ENCODE measurements at places on chromosomes 2 and 18.

DNA sequence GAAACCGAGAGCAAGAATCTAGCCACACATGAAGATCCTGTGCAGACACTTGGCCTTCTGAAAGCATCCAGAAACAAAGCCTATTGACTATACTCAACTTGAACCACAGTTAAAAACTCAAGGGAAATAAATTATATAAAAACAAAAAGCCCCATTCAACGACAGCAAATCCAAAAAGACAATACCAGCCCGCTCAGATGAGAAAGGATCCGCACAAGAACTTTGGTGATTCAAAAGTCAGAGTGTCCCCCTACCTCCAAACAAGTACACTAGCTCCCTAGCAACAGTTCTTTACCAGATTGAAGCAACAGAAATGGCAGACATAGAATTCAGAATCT, 163.2 kb downstream of the WDPCP start:
- no peak overlapping the region for H3K27ac ChIP-seq
- no peaks in the 10 kb centered on the region for H3K27me3 ChIP-seq
- DNase-seq, result no peak
- H3K4me1 ChIP-seq, result peaks cover 6% of the 10 kb centered on the region
- H3K36me3 ChIP-seq, result peaks cover 3% of the 10 kb centered on the region

GRCh38 chr18:45566025-45566740, 49.1 kb upstream of the SLC14A2 start:
- H3K27me3 ChIP-seq, result peaks cover 38% of the 10 kb centered on the region
- H3K36me3 ChIP-seq, result no peaks in the 10 kb centered on the region

- H3K27me3 ChIP-seq, result peaks cover 19% of the 10 kb centered on the region
- H3K4me3 ChIP-seq, result no peak overlapping the region
- no peak overlapping the region for H3K27ac ChIP-seq
- H3K36me3 ChIP-seq, result no peaks in the 10 kb centered on the region
Observed at GRCh38 chr2:144501118-144501517, 18.8 kb downstream of the ZEB2 start.

GRCh38 chr2:239196474-239197021, 204.3 kb downstream of the HDAC4 start:
- H3K27ac ChIP-seq, result no peak overlapping the region
- H3K4me1 ChIP-seq, result peaks cover 10% of the 10 kb centered on the region
- no peak for DNase-seq
- no peaks in the 10 kb centered on the region for H3K36me3 ChIP-seq

GRCh38 chr2:20193185-20193584, 31.7 kb downstream of the SDC1 start:
- no peaks in the 10 kb centered on the region for H3K36me3 ChIP-seq
- H3K27ac ChIP-seq, result no peak overlapping the region
- no peak for DNase-seq
- H3K4me3 ChIP-seq, result no peak overlapping the region
- H3K27me3 ChIP-seq, result peaks cover 16% of the 10 kb centered on the region

- no peak overlapping the region for H3K4me3 ChIP-seq
- no peak overlapping the region for H3K27ac ChIP-seq
- no peak for DNase-seq
- H3K27me3 ChIP-seq, result no peaks in the 10 kb centered on the region
- H3K36me3 ChIP-seq, result no peaks in the 10 kb centered on the region
Observed at GRCh38 chr2:123746006-123746405, 279.1 kb upstream of the CNTNAP5 start.

DNA sequence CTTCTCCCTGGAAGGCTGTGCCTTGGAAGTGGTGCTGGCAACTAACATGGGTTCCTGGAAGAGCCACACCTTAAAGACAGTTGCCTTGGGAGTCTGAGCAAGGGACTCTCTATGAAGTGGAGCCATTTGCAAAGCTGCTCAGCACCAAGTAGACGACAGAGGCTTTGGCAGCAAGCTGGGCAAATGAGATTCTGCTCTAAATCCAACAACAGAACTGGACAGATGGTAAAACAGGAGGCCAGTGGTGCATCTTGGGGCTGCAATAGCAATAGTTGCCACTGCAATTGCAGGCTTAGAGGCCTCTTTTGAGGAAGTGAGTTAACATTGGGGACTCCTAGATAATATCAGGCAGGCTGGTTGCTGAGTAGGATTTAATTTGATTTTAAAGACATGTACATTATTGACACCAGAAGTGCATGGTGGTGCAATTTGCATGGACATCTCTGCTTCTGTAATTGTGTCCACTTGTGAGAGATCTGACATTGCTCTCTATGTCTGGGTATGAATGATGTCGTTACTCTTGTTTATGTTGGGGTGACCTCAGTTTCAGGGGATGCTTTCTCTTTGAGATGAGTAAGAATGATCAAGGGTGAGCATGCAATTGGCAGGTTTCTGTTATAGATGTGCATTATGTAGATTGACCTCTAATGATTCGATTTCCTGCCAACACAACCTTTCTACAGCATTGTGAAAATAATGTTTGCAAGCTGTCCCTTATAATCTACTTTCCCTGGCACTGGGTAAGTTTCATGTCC, 568.3 kb upstream of the MEX3C start:
- DNase-seq, result no peak
- H3K27ac ChIP-seq, result no peak overlapping the region
- H3K4me3 ChIP-seq, result no peak overlapping the region
- H3K4me1 ChIP-seq, result no peaks in the 10 kb centered on the region
- no peaks in the 10 kb centered on the region for H3K27me3 ChIP-seq
- no peaks in the 10 kb centered on the region for H3K36me3 ChIP-seq

- peaks cover 28% of the 10 kb centered on the region for H3K27me3 ChIP-seq
- peaks cover 2% of the 10 kb centered on the region for H3K36me3 ChIP-seq
- no peak overlapping the region for H3K4me3 ChIP-seq
- DNase-seq, result no peak
- no peak overlapping the region for H3K27ac ChIP-seq
Observed at GRCh38 chr18:46587600-46587999, 69.4 kb downstream of the LOXHD1 start.

DNA sequence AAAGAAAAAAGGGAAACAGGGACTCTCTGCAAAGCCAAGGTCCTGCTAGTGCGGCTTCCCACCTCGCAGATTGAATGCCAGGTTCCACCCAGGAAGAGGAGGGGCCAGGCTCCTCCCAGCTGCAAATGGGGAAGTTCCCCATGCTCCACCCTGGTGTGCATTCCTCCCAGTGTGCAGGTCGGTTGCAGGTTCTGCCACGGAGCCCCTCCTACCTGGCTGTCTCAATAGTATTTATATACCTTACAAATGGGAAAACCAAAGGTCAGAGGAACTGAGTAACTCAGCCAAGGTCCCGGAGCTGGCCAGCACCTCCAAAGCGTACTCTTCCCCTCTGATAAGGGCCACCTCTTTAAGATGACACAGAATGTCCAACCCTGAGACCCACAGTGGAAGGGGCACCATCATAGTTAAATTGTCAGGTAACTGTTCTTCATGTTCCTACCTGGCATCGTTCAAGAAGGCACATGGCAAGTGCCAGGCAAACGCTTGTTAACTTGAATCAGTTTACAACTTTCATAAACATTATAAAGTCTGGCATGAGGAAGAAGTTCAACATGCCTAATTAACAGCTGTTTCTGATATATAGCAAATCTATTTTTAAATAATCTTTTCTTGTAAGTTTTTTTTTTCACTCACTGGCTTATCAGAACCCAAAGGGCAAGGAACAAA, 35.5 kb downstream of the POU3F3 start:
- peaks cover 32% of the 10 kb centered on the region for H3K27me3 ChIP-seq
- no peak overlapping the region for H3K4me3 ChIP-seq
- no peak for DNase-seq
- peaks cover 3% of the 10 kb centered on the region for H3K36me3 ChIP-seq
- H3K27ac ChIP-seq, result no peak overlapping the region

DNA sequence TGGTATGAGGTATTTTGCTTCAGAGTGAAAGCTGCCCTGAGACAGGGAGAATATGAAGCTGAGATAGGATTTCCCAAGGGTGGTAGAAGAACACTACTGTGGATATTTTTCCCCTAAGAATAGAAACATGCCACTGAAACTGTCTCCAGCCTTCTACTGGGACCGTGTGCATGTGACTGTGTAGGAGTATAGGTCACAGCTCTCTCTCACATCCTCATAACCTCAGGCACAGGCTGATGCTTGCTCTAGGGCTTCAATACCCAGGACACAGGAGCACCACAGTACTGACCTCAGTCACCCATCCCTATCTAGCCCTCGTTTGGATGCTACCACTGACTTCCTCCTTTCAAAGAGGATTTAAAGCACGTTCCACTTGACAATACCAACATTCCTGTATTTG, 67.2 kb downstream of the REV1 start:
- peaks cover 5% of the 10 kb centered on the region for H3K36me3 ChIP-seq
- H3K4me1 ChIP-seq, result peaks cover 5% of the 10 kb centered on the region
- no peak overlapping the region for H3K27ac ChIP-seq
- no peak overlapping the region for H3K4me3 ChIP-seq
- no peak for DNase-seq

GRCh38 chr2:235305678-235306077, 188.2 kb upstream of the AGAP1 start:
- no peak overlapping the region for H3K4me3 ChIP-seq
- peaks cover 39% of the 10 kb centered on the region for H3K27me3 ChIP-seq
- H3K4me1 ChIP-seq, result no peaks in the 10 kb centered on the region
- no peaks in the 10 kb centered on the region for H3K36me3 ChIP-seq

DNA sequence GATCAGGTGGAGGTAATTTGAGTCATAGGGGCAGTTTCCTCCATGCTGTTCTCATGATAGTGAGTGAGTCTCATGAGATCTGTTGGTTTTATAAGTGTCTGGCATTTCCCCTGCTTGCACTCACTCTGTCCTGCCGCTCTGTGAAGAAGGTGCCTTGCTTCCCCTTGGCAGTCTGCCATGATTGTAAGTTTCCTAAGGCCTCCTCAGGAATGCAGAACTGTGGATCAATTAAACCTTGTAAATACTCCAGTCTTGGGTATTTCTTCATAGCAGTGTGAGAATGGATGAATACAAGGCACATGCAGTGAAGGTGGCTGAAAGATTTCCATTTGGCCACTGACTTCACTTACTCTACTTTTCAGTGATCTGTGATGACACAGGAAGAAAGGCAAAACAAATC, 133.7 kb downstream of the SH3BP4 start:
- H3K27ac ChIP-seq, result no peak overlapping the region
- no peaks in the 10 kb centered on the region for H3K4me1 ChIP-seq
- no peaks in the 10 kb centered on the region for H3K36me3 ChIP-seq
- H3K4me3 ChIP-seq, result no peak overlapping the region
- peaks cover 36% of the 10 kb centered on the region for H3K27me3 ChIP-seq

GRCh38 chr18:80196528-80197320, 50.6 kb downstream of the PARD6G start:
- H3K36me3 ChIP-seq, result peaks cover 5% of the 10 kb centered on the region
- H3K4me1 ChIP-seq, result peaks cover 3% of the 10 kb centered on the region
- no peak overlapping the region for H3K27ac ChIP-seq
- DNase-seq, result no peak
- peaks cover 66% of the 10 kb centered on the region for H3K27me3 ChIP-seq

- DNase-seq, result no peak
- H3K27me3 ChIP-seq, result no peaks in the 10 kb centered on the region
- no peak overlapping the region for H3K27ac ChIP-seq
- H3K4me1 ChIP-seq, result peaks cover 3% of the 10 kb centered on the region
Observed at GRCh38 chr18:79486356-79487182, 90.8 kb downstream of the NFATC1 start.

DNA sequence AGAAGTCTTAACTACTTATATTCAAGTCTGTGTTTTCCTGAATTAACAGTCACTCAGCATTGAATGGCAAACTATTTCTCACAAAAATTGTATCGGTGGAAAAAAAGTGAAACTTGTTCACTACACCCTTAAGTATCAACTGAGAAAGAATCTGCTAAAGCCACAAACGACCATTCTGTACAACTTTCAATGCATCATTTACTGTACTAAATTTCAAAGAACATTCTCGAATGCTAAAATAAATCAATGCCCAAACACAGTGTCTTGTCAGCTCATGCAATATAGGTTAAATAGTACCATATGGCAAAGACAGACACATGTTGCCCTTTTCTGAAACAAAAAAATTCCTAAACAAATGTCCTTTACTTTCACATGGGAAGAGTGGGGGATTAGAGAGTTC, 9.0 kb downstream of the ZNF516 start:
- H3K4me1 ChIP-seq, result peaks cover 34% of the 10 kb centered on the region
- DNase-seq, result no peak
- H3K27me3 ChIP-seq, result peaks cover 18% of the 10 kb centered on the region
- H3K4me3 ChIP-seq, result no peak overlapping the region

- no peaks in the 10 kb centered on the region for H3K36me3 ChIP-seq
- no peak for DNase-seq
- no peak overlapping the region for H3K27ac ChIP-seq
- H3K27me3 ChIP-seq, result peaks cover 53% of the 10 kb centered on the region
Observed at GRCh38 chr2:205868053-205868452, 185.8 kb downstream of the NRP2 start.

- DNase-seq, result no peak
- no peak overlapping the region for H3K4me3 ChIP-seq
- H3K27ac ChIP-seq, result no peak overlapping the region
- H3K36me3 ChIP-seq, result no peaks in the 10 kb centered on the region
- peaks cover 3% of the 10 kb centered on the region for H3K4me1 ChIP-seq
Observed at GRCh38 chr18:34650121-34650545, 60.0 kb upstream of the DTNA start.

- DNase-seq, result no peak
- no peak overlapping the region for H3K4me3 ChIP-seq
- no peak overlapping the region for H3K27ac ChIP-seq
- H3K36me3 ChIP-seq, result no peaks in the 10 kb centered on the region
- peaks cover 3% of the 10 kb centered on the region for H3K4me1 ChIP-seq
Observed at GRCh38 chr2:212811036-212811805, 272.6 kb upstream of the ERBB4 start.

- no peak overlapping the region for H3K4me3 ChIP-seq
- H3K4me1 ChIP-seq, result no peaks in the 10 kb centered on the region
- H3K27me3 ChIP-seq, result peaks cover 54% of the 10 kb centered on the region
- H3K36me3 ChIP-seq, result peaks cover 2% of the 10 kb centered on the region
- DNase-seq, result no peak
Observed at GRCh38 chr2:242075696-242076095, 206.2 kb downstream of the RTP5 start.

DNA sequence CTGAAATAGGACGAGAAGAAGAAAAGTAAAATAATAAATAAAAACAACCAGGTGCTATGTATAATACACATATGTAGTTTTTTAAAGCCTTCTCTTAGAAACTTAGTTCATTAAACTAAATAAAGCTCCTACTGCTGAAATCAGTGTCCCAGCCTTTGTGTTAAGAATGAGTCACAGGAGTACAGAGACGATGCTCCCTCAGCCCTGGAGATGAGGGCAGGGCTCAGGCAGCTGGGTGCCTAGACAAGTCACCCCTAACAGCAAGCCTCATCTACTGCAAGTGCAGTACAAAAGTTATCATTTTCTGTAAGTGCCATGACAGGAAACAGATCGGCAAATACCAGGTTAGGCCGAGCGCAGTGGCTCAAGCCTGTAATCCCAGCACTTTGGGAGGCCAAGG, 18.2 kb downstream of the KIDINS220 start:
- H3K27me3 ChIP-seq, result no peaks in the 10 kb centered on the region
- H3K4me1 ChIP-seq, result peaks cover 7% of the 10 kb centered on the region
- H3K27ac ChIP-seq, result no peak overlapping the region
- no peak for DNase-seq
- H3K36me3 ChIP-seq, result peaks cover 5% of the 10 kb centered on the region
